Ovary (tissue), 10 donors: ENCODE measurements at places on chromosomes 1 and 21. TPM values are rescaled to one million over a fixed set of nuclear protein-coding genes. Genes with fewer than 3 reads are reported as not detected.

- no peak overlapping the region for H3K4me3 ChIP-seq
- no peaks in the 10 kb centered on the region for H3K4me1 ChIP-seq
- H3K27me3 ChIP-seq: no peaks in the 10 kb centered on the region
Observed at GRCh38 chr1:115476616-115477015, 138.6 kb upstream of the NGF start.

DNA sequence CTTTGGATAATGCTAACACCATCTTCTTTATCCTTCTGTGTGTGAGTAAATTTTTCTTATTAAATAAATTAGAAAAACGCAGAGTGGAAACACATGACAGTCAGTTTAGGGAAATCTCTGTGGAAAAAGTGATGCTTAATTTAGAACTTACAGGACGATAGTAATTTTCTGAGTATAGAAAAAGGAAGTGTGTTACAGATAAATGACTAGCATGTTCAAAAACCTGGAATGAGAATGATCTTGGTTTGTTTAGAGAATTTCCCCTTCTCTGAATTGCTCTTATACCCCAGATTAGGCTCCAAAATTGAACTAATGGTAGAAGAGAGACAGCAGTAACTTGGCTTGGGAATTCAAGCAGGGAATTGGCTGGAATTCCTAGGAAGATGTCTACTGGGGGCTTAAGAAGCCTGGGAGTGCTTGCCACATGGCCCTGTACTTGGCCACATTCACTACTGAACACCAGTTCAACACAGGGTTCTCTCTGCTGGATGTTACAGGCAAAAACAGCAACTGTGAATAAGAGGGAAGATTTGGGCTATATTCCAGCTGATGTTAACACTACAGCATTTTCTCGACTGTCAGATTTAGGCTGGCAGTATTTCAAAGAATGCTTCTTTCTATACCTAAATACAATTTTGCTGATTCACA is 1004.2 kb downstream of the TTLL7 start:
- DNase-seq: no peak
- H3K36me3 ChIP-seq: no peaks in the 10 kb centered on the region
- peaks cover 2% of the 10 kb centered on the region for H3K4me1 ChIP-seq
- H3K27me3 ChIP-seq: no peaks in the 10 kb centered on the region

- peak; percentile 44 for DNase-seq
- H3K36me3 ChIP-seq: no peaks in the 10 kb centered on the region
- H3K4me1 ChIP-seq: peaks cover 12% of the 10 kb centered on the region
- H3K4me3 ChIP-seq: no peak overlapping the region
Observed at GRCh38 chr1:117826540-117827078, 102.8 kb downstream of the GDAP2 start.

- H3K27ac ChIP-seq: no peak overlapping the region
- H3K27me3 ChIP-seq: no peaks in the 10 kb centered on the region
- H3K36me3 ChIP-seq: no peaks in the 10 kb centered on the region
- H3K4me3 ChIP-seq: no peak overlapping the region
- no peaks in the 10 kb centered on the region for H3K4me1 ChIP-seq
Observed at GRCh38 chr1:69765951-69766350, 198.2 kb downstream of the LRRC7 start.

The XKR8 gene
- 5.7 TPM for total RNA-seq

The SLAMF8 gene
- total RNA-seq: 4.5 TPM

DNA sequence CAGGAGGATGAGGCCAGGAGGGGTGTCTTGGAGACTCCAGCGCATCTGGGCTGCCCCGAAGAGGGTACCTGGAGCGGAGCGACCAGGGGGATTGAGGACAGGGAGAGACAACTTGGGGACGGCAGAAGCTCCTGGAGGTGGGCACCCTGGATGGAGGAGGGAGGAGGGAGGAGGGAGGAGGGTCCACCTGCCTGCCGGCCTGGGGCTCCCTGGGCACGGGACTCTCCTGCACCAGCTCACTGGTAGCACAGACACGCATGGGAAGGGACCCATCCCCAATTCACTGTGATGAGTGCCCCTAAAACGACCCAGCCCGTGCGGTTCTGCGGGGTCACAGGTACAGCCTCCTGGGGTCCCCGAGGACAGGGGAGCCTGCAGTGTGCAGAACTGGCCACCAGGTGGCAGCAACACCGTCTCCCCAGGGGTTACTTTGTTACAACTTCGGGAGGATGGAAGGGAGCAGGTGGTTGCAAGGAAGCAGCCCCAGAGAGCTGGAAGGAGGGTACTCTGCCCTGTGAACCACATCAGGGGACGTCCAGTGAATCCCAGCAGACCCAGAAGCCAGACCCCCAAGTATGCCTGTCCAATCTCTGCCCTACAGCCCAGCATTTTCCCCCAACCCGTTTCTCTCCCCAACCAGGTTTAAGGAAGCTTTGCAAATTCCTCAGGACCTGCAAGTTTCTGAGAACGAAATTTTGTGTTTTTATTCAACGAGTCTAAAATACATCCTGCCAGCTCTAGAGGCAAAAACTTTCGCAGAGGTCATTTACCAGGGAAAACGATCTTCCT is 482.4 kb downstream of the NPHP4 start:
- DNase-seq: peak; percentile 68
- no peak overlapping the region for H3K27ac ChIP-seq
- H3K4me1 ChIP-seq: peaks cover 2% of the 10 kb centered on the region
- H3K4me3 ChIP-seq: no peak overlapping the region
- no peaks in the 10 kb centered on the region for H3K27me3 ChIP-seq

DNA sequence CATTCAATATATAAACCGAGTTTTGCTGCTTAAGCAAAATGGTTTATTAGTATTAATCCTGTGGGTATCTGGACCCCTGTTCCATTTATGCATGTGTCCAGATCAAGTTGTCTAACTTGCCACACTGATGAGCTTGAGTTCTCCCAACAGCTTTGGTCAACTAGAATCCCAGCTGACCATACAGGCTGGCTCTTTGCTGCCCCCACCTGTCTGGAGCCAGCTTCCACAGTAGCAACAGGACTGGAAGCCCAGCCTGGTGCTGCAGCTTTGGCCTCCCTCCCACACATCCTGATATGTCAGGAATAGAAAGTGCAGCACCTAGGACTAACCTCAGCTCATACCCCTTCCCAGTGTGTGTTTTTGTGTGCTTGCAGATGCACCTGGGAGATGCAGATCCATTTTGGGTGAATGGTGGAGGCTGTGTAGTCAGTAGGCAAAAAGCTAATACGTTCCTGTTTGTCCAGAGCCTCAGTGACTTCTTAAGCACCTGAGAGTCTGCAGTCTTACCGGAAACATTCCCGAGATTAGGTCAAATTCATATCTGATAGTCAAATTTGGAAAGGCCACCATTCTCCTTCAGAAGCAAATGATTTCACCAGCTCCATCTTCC is 40.9 kb upstream of the BEND5 start:
- H3K4me1 ChIP-seq: no peaks in the 10 kb centered on the region
- H3K36me3 ChIP-seq: no peaks in the 10 kb centered on the region
- no peaks in the 10 kb centered on the region for H3K27me3 ChIP-seq
- no peak overlapping the region for H3K4me3 ChIP-seq

- H3K4me3 ChIP-seq: no peak overlapping the region
- H3K27ac ChIP-seq: no peak overlapping the region
- H3K27me3 ChIP-seq: no peaks in the 10 kb centered on the region
- H3K36me3 ChIP-seq: no peaks in the 10 kb centered on the region
Observed at GRCh38 chr1:180594723-180595122, 36.0 kb downstream of the OVAAL start.

GRCh38 chr1:158146739-158147138 is 34.0 kb upstream of the CD1D start:
- no peak overlapping the region for H3K4me3 ChIP-seq
- no peak for DNase-seq
- H3K4me1 ChIP-seq: peaks cover 5% of the 10 kb centered on the region
- H3K36me3 ChIP-seq: no peaks in the 10 kb centered on the region
- H3K27ac ChIP-seq: no peak overlapping the region

DNA sequence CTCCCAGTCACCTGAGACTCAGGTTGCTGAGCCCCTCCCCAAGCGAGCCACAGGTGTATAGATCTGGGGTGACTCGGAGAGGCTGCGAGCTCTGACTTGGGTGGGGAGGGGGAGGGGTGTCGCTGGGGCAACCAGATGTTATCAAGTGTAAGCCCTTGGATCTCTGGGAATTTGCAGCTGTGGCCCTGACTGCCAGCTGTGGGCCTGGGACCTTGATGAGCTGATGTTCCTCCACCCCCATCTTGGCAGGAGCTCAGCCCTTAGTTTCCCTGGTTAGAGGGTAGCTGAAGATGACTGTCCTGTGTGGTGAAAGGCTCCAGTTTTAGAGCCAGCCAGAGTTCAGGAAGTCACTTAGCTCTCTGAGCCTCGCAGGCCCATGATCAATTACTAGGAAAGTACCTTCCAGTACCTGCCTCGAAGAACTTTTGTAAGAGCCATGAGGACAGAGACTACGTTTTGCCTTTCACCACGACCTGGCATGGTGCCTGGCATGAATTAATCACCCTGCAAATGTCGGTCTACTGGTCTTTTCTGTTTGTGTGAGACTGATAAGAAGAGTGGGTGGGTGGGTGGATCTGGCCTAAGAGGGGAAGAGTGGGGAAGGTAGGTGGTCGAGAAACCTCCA is 55.8 kb downstream of the YARS1 start:
- DNase-seq: peak; percentile 66
- H3K4me1 ChIP-seq: peaks cover 32% of the 10 kb centered on the region
- H3K36me3 ChIP-seq: no peaks in the 10 kb centered on the region
- no peaks in the 10 kb centered on the region for H3K27me3 ChIP-seq
- H3K27ac ChIP-seq: peak overlapping the region; percentile 72
- no peak overlapping the region for H3K4me3 ChIP-seq

The NMNAT2 gene
- 0.24 TPM for total RNA-seq

DNA sequence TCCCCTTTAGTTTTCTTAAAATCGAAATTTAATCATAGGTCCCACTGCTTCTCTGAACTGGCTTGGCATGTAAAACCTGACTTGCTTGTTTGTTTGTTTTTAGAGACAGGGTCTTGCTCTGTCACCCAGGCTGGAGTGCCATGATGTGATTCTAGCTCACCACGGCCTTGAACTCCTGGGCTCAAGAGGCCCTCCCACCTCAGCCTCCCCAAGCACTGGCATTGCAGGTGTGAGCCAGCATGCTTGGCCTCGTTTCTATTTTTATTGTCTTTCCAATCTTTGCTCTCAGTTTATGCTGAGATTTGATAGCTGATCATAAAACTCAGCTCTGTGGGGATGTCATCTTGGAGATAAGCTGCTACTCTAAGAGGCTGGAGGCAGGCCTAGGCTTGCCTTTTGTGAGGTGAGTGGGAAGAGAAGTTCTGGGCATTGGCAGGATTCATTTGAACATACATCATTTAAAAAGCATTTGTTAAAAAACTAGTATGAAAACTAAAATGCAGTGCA is 51.5 kb upstream of the GCLM start:
- H3K4me3 ChIP-seq: no peak overlapping the region
- H3K27me3 ChIP-seq: no peaks in the 10 kb centered on the region
- H3K27ac ChIP-seq: no peak overlapping the region
- H3K4me1 ChIP-seq: peaks cover 2% of the 10 kb centered on the region
- H3K36me3 ChIP-seq: no peaks in the 10 kb centered on the region

GRCh38 chr1:11838349-11839272 is 9.0 kb downstream of the NPPA start:
- H3K4me3 ChIP-seq: no peak overlapping the region
- peak; percentile 84 for DNase-seq

- no peak overlapping the region for H3K27ac ChIP-seq
- no peaks in the 10 kb centered on the region for H3K4me1 ChIP-seq
- no peaks in the 10 kb centered on the region for H3K27me3 ChIP-seq
- no peak overlapping the region for H3K4me3 ChIP-seq
Observed at GRCh38 chr1:229769006-229769405, 143.0 kb downstream of the URB2 start.

DNA sequence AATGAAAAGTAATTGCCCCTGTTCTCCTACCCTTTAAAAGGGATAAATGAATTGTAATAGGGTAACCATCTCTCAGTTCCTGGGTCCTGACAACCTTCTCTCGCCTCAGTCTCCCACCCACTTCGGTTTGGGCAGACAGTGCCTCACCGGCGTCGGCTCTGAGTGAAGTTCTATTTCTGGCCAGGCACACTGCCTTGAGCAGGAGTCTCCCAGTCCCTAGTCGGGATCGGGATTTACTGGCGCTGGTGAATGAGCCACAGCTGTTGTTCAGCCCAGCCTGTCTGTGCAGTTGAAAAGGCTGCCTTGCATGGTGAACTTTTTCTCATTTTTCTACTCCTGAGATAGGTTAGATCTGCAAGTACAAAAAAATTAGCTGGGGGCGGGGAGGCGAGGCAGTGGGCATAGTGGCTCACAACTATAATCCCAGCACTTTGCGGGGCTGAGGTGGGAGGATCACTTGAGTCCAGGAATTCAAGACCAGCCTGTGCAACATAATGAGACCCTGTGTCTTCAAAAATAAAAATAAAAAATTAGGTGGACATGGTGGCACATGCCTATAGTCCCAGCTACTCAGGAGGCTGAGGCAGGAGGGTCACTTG is 7.4 kb downstream of the PLEKHM2 start:
- H3K4me1 ChIP-seq: peaks cover 5% of the 10 kb centered on the region
- no peak overlapping the region for H3K4me3 ChIP-seq
- no peaks in the 10 kb centered on the region for H3K36me3 ChIP-seq
- no peaks in the 10 kb centered on the region for H3K27me3 ChIP-seq
- no peak overlapping the region for H3K27ac ChIP-seq
- DNase-seq: peak; percentile 37

DNA sequence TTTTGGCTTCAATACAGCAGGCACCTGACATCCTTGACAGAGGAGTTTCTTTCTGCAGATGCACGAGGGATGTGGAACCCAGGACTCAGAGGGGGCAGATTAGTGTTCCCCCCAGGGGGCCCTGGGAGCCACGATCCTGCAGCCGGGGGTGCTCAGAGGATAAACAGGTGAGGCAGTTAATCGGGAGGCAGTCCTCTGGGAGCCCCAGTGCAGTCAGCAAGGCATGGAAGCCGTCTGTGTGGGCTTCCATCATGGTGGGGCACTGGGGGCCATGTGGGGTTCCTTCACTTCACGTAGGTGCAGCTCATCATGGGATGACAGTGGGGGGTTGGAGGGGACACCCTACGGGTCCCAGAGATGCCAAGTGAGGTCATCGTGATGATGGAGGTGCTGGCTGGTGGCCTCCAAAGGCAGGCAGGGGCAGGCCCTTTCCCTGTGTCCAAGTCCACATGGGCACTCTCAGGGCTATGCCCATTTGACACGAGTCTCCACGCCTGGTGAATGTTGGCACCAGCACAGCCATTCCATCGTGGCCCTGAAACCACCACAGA is 59.3 kb upstream of the ABCG1 start:
- H3K4me1 ChIP-seq: peaks cover 1% of the 10 kb centered on the region
- DNase-seq: peak; percentile 26
- H3K27me3 ChIP-seq: no peaks in the 10 kb centered on the region
- H3K4me3 ChIP-seq: no peak overlapping the region

DNA sequence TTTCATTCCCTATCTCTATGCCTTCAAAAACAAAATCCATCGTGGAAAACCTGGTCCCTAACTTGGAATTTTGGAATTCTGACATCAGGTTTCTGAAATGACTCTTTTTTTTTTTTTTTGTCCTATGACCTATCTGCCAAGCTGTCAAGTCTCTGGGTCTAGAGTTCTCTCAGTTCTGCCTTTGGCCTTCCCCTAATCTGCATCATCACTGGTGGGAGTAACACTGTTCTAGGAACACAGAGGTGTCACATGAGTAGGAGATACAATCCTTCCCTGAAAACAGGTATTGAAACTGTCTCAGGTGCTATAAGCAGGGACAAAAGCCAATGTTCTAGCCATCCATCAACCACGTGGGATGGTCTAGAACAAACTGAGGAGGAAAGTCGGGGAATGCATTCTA is 142.0 kb upstream of the ATP1B1 start:
- peaks cover 3% of the 10 kb centered on the region for H3K4me1 ChIP-seq
- no peak overlapping the region for H3K27ac ChIP-seq
- H3K27me3 ChIP-seq: no peaks in the 10 kb centered on the region
- no peak overlapping the region for H3K4me3 ChIP-seq
- H3K36me3 ChIP-seq: no peaks in the 10 kb centered on the region

The CCDC18 gene
- total RNA-seq: 1.5 TPM
